ENCODE measurements at places on chromosomes 3 and 15.

- DNase-seq: no peak
These were observed 96.7 kb downstream of the SMARCC1 start for GRCh38 chr3:47685037-47685436.

DNA sequence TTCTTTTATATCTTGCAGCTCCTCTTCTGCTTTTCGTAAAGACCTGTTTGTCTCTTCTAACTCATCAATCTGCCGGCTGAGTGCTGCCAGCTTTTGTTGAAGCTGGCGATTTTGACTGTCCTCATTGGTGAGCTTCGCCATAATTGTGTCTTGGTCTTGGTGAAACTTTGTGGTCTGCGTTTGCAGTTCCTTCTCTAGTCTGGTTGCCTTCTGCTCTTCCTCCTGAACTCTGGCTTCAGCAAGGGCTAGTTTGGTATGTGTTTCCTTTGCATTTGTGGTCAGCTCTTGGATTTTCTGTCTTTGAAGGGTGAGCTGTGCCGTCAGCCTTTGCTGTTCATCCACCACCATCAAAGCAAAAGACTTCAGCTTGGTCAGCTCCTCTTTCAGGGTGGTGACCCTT lies 32.9 kb downstream of the CMSS1 start:
- no peak for DNase-seq

DNA sequence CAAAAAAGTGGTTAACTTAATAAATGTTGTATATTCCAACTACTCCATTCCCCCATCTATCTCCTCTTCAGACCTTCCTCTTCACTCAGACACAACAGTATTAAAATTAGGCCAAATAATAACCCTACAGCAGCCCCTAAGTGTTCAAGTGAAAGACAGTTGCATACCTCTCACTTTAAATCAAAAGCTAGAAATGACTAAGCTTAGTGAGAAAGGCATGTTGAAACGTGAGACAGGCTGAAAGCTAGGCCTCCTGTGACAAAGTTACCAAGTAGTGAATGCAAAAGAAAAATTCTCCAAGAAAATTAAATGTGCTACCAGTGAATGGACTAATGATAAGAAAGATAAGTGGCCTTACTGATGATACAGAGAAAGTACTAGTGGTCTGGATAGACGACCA lies 71.7 kb downstream of the ANKRD28 start:
- DNase-seq: no peak

DNA sequence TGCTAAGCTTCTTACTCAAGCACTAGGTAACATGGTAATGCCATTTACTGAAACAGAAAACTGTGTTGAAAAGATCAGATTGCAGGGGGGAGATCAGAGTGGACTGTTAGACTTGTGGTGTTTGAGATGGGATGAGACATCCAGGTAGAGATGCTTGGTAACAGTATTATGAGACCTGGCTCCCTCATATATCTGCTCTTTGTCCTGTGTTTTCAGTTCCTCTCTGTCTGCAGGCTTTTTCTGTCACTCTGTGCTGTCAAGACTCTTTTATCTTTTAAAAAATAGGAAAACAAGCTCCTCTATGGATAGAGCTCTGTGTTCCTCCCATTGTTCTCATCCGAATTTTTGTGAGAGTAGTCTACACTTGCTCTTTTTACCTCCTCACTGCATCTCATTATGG lies 48.1 kb downstream of the CALML4 start:
- DNase-seq: no peak

DNA sequence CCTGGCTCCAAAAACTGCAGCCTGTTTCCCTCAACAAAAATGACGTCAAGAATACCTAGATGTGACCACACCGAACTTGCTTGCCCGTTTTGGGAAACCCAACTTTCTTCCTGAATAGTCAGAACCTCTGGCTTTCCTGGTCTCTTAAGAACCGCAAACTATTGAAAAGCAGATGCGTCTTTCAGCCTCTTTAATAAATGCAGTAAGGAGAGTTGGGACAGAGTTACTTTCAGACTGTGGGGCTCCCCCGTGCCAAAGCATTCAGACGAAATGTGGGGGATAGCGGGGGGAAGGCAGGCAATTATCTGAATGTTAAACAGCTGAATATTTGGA lies 1.2 kb upstream of the PROK2 start:
- DNase-seq: no peak

GRCh38 chr3:124791639-124792151 lies 61.4 kb downstream of the UMPS start:
- no peak for DNase-seq

GRCh38 chr3:149506540-149506939 lies 32.0 kb downstream of the TM4SF4 start:
- DNase-seq: no peak

DNA sequence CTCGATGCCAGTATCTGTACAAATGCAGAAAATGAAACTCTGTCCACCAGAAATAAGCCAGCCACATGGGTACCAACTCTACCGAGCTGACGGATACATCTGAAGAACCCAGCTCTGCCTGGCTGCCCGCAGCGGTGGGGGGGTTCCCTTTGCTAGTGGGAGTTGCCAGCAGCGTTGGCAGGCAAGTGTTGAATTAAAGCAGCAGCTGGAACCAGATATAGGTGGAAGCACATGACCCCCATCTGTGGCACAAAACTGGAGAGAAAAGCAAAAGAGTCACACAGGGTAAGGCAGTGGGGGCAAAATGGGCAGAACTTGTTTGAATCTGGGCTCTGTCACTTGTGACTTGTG lies 17.9 kb downstream of the CRYGS start:
- DNase-seq: no peak

DNA sequence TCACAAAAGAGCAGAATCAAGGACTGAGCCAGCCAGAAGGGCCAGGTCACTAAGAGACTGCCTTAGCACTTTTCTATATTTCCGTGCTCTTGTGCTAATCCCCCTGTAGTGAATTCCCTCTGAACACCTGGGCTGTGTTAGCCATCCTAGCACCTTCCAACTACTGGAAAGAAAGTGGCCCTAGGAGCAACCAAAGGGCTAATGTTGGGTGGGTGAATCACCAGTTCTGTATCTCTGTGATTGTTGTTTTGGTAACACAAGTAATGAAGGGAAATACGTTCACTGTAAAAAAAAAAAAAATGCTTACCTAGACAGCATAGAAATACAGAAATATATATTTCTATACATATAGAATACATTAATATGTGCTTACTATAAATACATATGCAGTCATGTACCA lies 43.9 kb downstream of the PXYLP1 start:
- DNase-seq: no peak

DNA sequence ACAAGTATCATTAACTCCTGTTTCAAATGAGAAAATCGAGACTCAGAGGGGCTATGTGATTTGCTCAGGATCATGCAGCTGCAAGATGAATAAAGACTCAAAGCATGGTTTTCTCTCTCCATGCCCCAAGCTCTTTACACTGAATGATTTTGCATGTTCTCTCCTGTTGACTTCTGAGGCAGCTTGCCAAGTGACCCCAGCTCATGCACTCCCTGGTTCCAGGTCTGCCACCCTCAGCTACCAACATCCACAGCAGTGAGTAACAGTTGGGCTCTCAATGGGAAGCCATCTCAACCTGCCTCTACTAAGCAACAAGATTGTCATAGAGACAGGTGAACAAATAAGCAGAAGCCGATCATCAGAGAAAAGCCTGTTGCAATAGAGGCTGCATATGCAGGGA lies 116.9 kb upstream of the GADL1 start:
- no peak for DNase-seq

DNA sequence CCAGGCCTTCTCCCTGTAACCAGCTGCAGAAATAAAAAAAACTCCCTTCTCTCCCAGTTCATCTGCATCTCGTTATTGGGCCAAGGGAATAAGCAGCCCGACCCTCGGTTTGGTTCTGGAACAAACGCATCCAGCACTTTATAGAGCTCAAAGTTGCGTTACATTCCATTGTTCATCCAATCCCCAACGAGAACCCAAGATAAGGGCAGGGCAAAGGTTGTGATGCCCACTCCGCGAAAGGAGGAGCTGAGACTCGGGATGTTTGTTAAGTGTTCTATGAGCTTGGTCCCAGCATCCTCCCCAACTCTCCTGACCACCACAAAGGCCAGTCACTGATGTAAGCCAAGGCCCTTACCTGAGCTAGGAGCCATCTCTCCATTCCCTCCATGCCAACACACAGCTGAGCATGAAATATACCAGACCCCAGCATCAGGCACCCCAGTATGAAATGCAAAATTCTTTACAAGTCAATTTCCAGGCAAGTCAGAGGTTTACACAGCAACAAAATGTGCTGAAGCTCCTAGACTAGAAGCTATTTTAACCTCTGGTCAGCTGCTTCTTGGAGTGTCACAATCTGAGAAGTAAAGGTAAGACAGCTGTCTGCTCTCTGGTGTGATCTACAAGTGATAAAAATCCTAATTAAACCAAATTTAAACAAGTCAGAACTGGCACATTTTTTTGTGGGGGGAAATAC lies 17.9 kb downstream of the CCDC12 start:
- no peak for DNase-seq

DNA sequence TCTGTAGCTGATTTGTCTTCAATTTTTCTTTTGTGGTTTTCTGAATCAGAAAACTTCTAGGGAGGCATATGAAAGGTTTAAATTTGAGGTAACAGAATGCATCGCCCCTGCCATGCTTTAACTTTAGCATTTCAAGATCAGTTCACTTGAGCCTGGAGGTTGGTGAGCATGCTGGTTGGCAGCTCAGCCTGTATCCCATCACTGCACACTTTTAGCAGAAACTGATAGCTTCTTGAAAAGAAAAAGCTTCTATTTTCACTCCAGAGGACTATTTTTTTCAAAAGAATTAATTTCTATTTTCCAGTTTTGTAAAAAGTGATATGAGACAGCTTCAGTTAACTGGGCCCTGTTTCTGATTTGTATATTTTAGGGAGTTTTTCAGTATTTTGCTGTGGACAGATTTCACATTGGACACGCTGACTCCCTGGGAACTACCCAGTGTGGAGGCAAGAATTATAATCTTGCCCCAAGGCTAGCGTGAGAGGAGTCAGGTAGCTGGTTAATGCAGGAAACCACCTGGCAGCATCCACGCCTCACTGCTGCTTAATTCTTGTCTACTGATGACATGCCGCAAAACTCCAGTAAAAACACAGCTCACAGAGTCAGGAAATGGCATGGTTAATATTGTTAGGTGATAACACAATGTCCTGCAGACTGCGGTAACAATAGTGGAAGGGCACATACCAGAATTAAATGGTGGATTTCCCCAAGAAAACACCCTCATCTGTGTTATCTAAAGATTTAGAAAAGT lies 71.4 kb downstream of the DUT start:
- DNase-seq: no peak

DNA sequence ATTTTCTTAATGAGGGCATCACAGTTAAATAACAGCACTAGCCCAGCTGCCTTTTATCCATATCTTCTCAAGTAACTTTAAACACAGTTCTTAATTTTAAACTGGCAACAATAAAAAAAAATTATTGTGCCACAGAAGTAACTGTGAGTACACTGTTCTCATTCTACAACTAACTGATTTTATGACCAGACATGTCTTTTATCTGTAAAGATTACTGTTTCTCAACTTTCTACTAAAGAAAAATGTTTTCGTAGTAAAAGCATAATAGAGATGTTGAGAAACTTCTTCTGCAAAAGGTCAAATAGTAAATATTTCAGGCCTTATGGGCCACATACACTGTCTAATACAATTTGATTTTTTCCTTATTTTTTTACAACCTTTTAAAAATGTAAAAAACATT lies 32.0 kb downstream of the PLOD2 start:
- no peak for DNase-seq

DNA sequence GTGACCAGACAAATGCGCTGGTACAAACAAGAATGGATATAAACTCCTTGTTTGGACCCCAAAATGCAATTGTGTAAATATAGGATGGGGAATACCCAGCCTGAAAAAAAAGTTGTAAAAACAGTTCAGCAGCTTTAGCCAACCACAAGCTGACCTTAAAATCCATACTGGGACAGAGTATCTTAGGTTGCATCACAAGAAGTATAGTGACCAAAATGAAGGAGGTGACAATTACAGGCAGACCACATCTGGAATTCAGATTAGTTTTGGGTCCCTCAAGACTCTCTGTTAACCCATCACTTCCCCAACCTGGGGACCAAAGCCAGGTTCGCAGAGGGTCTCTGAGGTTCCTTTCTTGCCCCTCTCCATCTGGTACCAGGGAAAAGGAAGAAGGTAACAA lies 115.9 kb upstream of the PRR20G start:
- DNase-seq: no peak

GRCh38 chr3:162052636-162053035 lies 556.0 kb downstream of the OTOL1 start:
- no peak for DNase-seq

GRCh38 chr3:183269345-183269744 lies 16.3 kb downstream of the B3GNT5 start:
- DNase-seq: no peak

DNA sequence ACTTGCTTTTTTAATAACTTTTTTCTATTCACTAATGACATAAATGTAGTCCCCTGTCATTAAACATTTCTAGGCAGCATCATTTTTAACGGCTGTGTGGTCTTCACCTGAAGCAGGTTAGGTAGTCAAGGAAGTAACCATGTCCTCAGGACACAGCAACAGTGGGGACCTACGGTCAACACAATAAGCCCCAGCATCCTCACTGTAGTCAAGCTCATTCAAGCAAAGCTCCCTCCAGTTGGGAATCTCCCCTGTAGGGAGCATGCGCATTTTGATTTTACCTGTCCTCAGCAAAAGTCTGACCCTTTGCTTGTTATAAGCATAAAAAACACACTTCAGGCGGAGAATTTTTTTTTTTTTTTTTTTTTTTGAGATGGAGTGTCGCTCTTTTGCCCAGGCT lies 151.4 kb downstream of the SHQ1 start:
- no peak for DNase-seq

- DNase-seq: no peak
These were observed 693.1 kb upstream of the NECTIN3 start for GRCh38 chr3:110378481-110378880.

DNA sequence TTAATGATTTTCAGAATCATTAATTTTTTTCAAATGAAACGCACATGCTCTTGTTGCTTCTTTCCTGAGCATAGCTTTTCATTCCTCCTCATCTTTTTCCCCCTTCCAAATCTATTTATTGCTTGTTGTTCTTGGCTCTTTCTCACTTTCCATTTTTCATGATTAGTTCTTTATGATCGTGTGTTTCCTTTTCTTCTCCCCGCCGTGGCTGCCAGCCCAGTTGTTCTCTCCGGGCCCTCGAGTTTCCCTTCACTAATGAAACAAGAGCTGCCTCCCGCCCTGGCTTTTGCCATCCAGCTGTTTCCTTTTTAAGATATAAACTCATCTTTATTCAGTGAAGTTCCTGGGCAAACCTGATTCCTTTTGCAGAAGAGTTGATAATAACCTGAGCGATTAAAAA lies 170.2 kb upstream of the NR2F2 start:
- DNase-seq: no peak

- DNase-seq: no peak
These were observed 108.8 kb upstream of the RAD18 start for GRCh38 chr3:9071936-9072666.

GRCh38 chr15:70532531-70533186 lies 230.7 kb downstream of the UACA start:
- DNase-seq: no peak

Data from activated CD4-positive, CD25-positive, alpha-beta regulatory T cell (primary cell).